Epithelial cell of prostate (primary cell): ENCODE measurements at places on chromosomes 13 and 19.

DNA sequence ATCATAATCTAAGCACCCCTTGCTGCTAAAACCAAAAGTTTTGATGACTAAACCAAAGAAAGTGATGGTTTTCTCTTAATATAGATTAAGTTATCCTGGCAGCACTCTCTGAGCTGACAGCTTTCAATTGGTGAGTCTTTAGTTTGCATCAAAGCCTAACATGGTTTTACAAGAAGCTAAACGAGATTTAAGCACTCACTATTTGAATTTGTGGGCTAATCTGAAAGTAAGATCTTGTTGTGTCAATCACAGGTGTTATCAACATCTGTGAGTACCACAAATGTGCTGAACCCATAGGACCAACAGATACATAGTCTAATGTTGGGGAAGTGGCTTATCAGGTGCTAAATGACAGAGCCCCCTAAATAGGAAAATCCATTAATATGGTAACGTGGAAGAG lies 223.9 kb downstream of the LHFPL6 start:
- DNase-seq, result no peak

DNA sequence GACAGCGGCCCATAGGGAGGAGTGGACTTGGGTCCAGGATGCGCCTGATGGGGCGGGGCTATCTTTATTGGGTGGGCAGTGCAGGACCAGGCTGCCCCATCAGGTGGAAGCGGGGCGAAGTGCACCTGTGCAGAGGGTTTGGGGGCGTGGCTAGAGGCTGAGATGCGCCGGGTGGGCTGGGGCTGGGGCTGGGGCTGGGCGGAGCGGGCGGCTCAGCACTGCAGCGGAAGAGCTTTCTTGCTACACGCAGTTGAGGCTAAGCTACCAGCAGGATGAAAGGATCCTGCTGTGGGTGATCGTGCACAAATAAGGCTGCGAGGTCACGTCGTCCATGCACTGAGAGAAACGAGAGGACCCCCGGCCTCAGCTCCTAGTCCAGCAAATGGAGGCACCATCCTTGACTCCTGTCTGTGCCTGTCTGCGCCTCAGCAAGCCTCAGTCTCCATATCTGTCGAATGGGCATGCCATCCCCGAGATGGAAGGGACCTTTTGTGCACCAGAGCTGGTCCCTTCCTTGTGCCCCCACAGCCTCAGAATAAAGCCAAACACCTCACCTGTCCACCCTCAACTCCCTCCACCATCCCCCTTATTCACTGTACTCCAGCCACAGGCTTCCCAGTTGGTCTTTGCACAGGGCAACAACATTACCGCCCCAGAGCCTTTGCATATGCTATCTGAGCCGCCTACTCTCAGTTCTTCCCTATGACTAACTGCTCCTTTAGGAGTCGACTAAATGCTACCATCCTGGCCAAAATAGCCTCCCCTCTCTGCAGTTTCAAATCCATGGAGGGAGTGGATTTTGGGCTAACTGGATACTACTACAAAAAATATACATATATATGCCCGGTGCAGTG lies 21.0 kb upstream of the HOMER3 start:
- DNase-seq, result no peak

- DNase-seq, result no peak
These were observed at the start of gene SPACA7 for GRCh38 chr13:112376050-112376681. SPACA7 (plus strand) TSS chr13:112376355; CDS start chr13:112376386, 31 bp downstream.

DNA sequence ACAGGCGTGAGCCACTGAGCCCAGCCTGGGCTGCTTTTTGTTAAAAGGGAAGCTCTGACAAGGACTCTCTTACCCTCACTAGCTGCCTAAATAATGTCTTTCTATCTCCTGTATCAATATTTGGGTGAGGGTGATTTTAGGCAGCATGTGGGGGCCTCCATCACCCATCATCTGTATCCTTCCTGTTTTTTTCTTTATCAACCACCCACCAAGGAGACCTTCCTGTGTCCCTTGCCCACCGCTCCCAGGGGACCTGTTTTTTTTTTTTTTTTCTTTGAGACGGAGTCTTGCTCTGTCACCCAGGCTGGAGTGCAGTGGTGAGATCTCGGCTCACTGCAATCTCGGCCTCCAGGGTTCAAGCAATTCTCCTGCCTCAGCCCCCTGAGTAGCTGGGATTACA lies 5.4 kb upstream of the NDUFB7 start:
- no peak for DNase-seq

DNA sequence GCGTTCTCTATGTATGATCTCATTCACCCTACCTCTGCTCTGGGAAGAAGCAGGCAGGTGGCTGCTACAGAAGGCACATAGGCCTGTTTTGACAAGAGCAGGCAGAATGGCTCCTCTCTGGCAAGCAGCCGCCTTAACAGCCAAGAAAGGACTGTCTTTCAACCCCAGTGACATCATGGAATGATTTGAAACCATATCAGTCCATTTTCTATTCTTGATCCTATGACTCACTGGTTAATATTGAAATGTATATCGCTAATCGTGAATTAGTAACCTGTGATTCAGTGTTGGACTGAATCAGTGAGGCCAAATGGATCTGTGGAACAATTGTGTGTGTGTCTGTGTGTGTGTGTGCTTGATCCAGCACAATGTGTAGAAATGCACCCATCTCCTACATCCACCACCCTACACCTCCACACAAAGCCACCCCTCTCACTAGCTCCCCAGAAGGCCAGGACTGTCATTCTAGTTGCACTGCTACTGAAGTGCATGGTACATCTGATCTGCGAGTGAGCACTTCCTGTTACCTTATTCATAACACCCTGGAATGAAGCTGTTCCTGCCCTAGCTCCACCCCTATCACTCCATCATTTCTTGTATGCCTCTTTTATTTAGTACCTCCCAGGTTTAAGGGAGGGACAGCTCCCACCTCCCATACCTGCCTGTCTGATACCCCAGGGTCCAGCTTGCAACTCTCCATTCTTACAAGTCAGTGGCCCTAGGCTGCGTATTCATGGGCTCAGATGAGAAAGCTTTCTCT lies 460.0 kb downstream of the FOXO1 start:
- DNase-seq, result peak; percentile 97

GRCh38 chr19:35002037-35002535 lies 2.0 kb downstream of the GRAMD1A start:
- no peak for DNase-seq

- DNase-seq, result no peak
These were observed 589.9 kb downstream of the TBC1D4 start for GRCh38 chr13:74892096-74892495.

GRCh38 chr19:2517881-2518601 lies 42.1 kb downstream of the GADD45B start:
- no peak for DNase-seq

GRCh38 chr13:105672881-105673280 lies 862.6 kb downstream of the EFNB2 start:
- DNase-seq, result no peak

GRCh38 chr19:54208784-54209057 lies 8.1 kb downstream of the RPS9 start:
- no peak for DNase-seq

DNA sequence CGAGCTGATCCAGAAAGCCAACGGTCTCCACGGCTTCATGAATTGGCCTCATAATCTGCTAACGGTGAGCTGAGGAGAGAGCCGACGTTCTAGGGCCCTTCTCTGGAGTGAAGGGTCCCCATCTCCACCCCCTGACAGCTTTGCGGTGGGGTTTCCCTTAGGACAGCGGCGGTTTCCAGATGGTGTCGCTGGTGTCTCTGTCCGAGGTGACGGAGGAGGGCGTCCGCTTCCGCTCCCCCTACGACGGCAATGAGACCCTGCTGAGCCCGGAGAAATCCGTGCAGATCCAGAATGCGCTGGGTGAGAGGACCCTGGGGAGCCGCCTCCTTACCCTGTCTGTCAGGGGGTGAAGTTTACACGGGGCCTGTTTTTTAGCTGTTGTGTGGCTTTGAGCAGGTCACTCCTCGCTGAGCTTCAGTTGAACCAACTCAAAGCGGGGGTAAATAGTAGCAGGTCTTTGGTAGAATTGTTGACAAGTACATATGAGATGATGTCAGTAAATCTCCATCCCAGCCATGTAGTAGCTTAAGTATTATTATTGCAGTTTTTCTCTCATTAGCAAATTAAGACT lies 801 bp downstream of the QTRT1 start:
- DNase-seq, result no peak

- DNase-seq, result no peak
These were observed 648.3 kb upstream of the SPRY2 start for GRCh38 chr13:80989241-80989640.

DNA sequence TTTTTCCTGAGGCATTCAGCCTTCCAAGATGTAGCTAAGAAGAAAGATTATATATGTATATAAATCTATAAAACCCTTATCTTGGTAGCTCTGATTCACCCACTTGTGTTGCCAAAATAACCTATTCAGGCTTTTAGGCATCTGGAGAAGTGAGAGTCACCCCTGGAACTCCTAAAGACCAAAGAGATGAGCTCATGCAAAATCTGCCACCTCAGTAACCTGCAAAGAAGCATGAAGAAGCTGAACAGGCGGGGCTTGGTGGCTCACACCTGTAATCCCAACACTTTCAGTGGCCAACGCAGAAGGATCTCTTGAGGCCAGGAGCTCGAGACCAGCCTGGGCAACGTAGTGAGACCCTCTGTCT lies 393.7 kb downstream of the FOXO1 start:
- DNase-seq, result peak; percentile 56

GRCh38 chr13:63909726-63910375 lies 2494.2 kb upstream of the PCDH20 start:
- DNase-seq, result no peak

GRCh38 chr13:50230662-50230978 lies 215.4 kb downstream of the KCNRG start:
- DNase-seq, result no peak

- DNase-seq, result no peak
These were observed 65.6 kb downstream of the C13orf42 start for GRCh38 chr13:51045451-51045850.

GRCh38 chr13:75442736-75443234 lies 39.2 kb downstream of the TBC1D4 start:
- no peak for DNase-seq

GRCh38 chr13:74256969-74257368 lies 122.8 kb upstream of the KLF12 start:
- no peak for DNase-seq

GRCh38 chr19:897442-898039 lies 4.3 kb downstream of the RNU6-9 start:
- no peak for DNase-seq

GRCh38 chr13:49208619-49209018 lies 11.5 kb upstream of the MLNR start:
- no peak for DNase-seq

DNA sequence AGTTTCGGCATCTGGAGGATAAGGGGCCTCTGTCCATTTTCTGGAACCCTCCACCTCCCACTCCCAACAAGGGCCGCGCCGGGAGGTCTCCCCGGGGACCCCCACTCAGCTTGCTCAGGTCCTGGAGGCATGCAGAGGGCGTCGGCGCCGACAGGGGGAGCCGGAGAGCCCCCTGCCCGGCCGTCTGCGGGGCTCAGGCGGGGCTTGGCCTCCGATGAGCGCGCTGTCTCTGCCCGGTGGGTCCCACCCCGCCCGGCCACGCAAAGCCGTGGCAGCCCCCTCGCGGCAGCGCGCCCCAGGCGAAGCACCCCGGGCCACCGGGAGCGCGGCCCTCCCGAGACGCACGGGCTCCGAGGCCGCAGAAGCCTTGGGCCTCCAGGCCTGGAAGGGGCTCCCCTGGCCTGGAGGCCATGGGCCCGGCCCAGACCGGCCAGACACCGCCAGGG lies 149.7 kb upstream of the ZNF536 start:
- DNase-seq, result no peak

- DNase-seq, result no peak
These were observed 17.6 kb downstream of the PBX4 start for GRCh38 chr19:19600793-19601330.

DNA sequence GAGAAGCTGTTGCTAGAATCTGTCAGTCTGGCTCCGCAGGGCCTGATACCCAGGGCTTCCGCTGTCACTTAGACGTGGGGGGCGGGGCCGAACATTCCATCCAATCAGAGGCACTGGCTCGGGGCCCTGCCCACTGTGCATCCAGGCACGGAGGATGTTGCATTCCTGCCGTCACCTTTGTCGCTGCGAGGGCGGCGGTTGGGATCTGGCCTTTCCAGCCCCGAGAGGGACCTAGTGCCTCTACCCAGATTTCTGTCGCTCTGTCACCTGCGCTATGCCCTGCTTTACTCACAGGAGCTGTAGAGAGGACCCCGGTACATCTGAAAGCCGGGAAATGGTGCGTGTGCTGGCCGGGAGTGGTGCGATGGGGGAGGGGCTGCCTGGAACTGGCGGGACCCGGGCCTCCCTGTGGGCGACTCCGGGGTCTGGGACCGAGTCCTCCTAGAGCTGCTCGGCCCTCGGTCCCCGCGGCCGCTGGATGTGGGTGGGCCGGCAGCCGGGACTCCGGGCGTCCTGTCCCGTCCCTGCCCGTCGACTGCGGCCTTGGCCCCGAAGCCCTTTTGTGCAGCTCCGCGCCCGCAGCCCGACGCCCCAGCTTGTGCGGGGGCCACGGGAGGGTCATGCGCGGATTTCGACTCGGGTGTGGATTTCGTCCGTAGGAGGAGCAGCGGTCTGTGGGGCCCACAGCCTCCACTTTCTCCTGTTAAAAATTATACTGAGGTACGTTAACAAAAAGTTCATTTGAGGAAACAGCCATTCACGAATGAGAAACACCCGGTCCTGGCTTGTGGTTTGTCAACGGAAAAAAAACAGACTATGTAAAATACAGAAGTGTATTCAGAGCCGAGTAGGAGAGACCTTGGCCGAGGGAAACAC lies at the start of gene ZNF439:
ZNF439 (plus strand) TSS at position 133 of the 876 bp plus-strand sequence; CDS start at position 275, 142 bp downstream.
- no peak for DNase-seq

DNA sequence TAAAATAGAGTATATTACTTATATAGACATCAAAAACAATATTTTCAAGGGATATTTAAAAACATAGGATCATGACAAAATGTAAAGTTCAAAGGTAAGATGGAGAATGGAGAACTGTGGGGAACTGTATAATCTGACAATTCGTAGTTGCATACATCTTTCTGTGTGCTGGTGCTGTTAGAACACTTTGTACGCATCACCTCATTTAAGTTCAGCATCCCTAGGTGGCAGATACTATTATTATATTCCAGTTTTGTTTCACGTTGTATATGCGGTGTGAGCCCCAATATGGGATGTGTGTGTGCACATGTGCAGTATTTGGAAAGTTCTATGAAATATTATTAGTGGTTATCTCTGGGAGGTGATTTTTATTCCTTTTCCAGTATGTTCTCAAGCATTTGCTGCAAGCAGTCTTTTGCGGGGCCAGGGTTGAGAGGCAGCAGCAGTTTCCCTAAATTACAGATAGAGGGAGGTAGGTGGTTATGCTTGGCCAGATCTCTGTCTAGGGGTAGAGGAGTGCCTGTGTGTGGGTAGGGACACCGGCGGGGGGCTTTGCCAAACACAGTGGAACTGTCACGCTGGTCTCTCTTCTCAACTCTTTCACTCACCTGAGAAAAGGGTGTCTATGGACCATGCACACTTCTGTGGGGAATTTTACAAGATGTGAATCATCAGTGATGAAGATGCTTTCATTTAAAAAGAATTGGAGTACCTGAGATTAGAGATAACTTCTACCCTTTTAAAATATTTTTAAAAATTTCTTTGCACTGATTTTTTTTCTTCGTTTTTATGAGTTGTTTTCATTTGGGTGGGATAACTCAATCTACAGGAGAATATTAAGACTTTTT lies 55.6 kb upstream of the ALOX5AP start:
- no peak for DNase-seq
